Breast epithelium (tissue), 4 donors: ENCODE measurements at places on chromosomes 2 and 18. TPM values are rescaled to one million over a fixed set of nuclear protein-coding genes. Genes with fewer than 3 reads are reported as not detected.

DNA sequence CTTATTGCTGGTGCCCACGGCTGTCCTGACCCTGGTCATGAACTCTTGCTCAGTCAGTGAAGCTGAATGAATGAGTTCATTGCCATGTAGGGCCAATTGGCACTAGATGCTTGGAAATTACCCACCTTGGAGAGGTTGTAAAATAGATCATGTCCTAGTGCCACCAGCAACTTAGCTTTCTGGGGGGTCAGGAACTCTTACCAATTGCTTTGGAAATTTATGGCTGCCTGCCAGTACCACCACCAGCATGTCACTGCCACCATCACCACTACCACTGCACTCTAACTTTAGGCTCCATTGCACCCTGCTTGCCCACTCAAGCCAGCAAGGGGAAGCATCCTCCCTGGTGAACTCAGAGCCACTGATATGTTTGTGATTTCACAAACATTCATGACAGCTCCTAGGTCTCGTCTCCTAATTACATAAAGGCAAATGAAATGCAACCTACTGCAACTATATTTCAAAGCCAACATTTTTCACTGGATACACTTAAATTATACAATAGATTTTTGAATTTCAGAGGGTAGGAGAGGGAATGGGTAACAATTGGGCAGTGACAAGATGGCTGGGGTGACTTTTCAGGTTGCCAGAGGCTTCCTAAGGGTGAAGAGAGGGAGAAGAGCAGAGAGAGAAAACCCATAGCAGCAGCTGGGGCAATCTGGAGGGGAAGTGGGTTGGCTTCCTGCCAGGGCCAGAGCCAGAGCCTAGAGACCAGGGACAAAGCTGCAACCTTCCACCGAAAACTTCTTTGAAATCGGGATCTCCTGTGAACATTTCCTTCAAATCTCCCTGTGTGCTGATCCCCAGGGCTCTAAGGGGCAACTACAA is 3.5 kb upstream of the EMILIN1 start:
- no peak overlapping the region for H3K4me3 ChIP-seq
- no peaks in the 10 kb centered on the region for H3K36me3 ChIP-seq
- peaks cover 3% of the 10 kb centered on the region for H3K4me1 ChIP-seq

DNA sequence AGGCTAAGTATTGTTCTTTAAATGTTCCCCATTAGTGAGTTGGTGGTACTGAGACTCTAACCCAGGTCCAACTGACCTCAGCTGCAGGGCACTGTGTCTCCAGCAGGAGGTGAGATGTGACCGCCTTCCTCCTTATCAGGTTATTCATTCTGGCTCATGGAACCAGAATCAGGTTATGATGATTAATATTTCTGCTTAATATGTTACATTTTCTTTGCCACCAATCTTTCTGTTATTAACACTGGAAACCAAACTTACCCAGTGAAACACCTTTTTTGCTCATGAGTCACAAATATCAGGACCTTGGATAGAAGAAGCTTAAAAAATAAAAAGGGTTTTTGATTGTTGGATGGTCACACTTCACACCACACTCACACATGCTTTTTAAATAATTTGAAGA is 85.4 kb downstream of the DPP4 start:
- H3K27ac ChIP-seq = no peak overlapping the region
- H3K4me1 ChIP-seq = peaks cover 3% of the 10 kb centered on the region
- H3K4me3 ChIP-seq = no peak overlapping the region
- no peaks in the 10 kb centered on the region for H3K36me3 ChIP-seq
- DNase-seq = no peak

DNA sequence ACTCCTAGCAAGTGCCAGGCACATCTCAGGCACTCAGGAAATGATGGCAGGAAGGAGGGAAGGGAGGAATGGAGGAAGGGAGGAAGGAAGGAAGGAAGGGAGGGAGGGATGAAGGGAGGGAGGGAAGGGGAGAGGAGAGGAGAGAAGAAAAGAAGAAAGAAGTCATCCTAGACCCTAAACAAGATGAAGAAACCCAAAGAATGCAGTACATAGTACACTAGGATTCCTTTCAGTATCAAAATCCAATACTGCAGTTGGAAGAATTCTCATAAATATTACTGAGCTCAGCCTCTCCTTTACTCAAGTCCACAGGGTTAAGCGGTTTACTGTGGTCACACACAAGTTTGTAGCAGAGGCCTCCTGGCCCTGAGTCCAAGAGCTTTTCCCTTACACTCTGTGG is 155.7 kb upstream of the ETAA1 start:
- H3K4me3 ChIP-seq = no peak overlapping the region
- no peaks in the 10 kb centered on the region for H3K27me3 ChIP-seq
- H3K36me3 ChIP-seq = no peaks in the 10 kb centered on the region
- no peaks in the 10 kb centered on the region for H3K4me1 ChIP-seq
- H3K27ac ChIP-seq = no peak overlapping the region

RIT2 gene
- not detected for total RNA-seq

DNA sequence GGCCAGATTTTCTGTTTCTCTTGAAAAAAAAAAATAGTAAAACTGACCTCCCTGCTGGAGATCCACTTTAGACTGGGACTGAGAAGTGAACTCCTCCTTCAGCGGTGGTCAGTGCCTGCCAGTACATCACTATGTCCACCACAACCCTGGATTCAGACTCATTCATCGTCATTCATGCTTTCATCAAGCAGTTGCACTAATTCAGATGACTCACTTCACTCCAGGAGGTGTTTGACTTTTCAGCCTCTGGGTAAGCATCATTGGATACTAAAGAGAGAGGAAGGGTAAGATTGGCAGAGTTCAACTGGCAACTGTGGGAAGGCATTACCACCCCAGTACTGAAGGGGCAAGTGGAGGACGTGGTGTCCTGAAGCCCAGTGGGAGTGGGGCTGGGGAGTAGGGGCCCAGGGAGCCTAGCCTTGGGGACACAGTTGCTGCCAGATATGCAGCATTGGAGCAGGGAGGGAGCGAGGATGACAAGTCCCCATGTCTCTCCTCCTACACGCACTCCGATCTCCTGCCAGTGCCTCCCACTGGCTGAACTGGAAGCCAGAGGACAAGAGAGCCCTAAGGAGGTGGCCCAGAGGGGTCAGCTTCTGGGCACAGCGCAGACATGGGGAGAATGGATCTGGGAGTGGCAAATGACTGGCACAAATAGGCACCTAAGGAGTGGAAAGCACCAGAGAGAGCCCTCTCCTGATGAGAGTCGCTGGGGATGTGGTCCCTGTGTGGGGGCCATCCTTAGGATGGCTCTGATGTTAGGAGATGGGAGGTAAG is 111.1 kb downstream of the TGFA start:
- no peak overlapping the region for H3K4me3 ChIP-seq
- H3K27ac ChIP-seq = no peak overlapping the region
- no peak for DNase-seq
- H3K4me1 ChIP-seq = no peaks in the 10 kb centered on the region

RND3 gene
- total RNA-seq = 89.1 TPM

NEU2 gene
- total RNA-seq = not detected

DNA sequence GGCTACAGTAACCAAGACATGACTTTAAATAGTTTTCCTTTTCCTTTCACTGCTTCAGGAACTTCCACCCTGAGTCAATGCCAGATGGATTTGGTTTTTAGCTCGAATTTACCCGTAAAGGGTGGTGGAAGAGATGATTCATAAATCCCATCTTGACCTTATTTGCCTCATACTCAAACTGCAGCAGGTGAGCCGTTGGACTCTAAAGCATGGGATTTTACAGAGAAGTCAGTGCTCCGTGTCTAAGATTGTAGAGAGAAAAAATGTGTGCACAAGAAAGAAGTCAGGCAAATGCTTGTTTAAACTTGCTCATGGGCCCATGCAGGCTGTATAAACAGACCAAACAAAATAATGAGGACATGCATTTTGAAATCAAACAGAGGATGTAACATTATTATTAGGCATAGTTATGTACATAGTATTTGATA is 369.7 kb upstream of the TRIB2 start:
- no peaks in the 10 kb centered on the region for H3K27me3 ChIP-seq
- H3K4me3 ChIP-seq = no peak overlapping the region
- no peaks in the 10 kb centered on the region for H3K4me1 ChIP-seq
- DNase-seq = no peak

- H3K36me3 ChIP-seq = no peaks in the 10 kb centered on the region
- DNase-seq = no peak
- H3K4me3 ChIP-seq = no peak overlapping the region
- no peaks in the 10 kb centered on the region for H3K27me3 ChIP-seq
- H3K27ac ChIP-seq = no peak overlapping the region
Measured at GRCh38 chr2:67836866-67837265, 225.9 kb downstream of the C1D start.

DNA sequence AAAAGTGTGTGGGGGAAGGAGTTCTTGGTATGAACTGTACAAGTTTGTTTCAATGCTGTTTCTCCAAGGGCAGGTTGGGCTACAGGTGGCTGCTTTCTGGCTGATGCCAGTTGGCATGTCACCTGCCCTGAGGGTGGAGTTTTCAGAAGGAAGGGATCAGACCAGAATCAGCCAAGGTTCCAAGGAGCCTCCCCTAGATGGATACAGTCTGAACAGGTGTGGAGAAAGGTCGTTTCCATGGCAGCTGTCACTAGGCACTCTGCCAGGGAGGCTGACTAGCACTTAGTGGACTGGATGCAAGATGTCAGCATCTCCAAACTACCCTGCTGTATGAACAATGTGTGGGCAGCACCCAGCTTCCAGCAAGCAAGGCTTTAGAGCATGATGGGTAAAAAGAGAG is 444.4 kb upstream of the HNRNPA3 start:
- DNase-seq = no peak
- H3K27ac ChIP-seq = no peak overlapping the region
- no peaks in the 10 kb centered on the region for H3K36me3 ChIP-seq
- H3K4me3 ChIP-seq = no peak overlapping the region

DNA sequence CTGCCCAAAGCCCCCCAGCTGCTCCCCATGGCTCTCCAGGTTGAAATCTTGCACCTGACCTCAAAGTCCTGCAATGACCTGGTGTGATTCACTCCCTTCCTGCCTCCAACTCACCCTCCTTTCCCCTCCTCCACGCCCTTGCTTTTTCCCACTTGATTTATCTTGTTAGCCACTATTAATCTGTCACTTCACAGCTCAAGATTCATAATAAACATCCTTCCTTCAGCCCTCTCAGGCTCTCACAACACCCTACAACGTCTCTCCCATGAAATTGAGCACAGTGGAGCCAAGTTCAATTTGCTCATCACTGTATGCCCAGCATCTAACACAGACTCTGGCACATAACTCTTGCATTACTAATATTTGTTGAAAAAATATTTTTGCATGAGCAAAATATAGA is 85.6 kb upstream of the SLC35G4 start:
- no peak overlapping the region for H3K4me3 ChIP-seq
- H3K27ac ChIP-seq = no peak overlapping the region
- no peaks in the 10 kb centered on the region for H3K27me3 ChIP-seq
- no peaks in the 10 kb centered on the region for H3K36me3 ChIP-seq
- no peak for DNase-seq

GRCh38 chr2:15714609-15715008 is 122.9 kb downstream of the DDX1 start:
- no peaks in the 10 kb centered on the region for H3K27me3 ChIP-seq
- H3K36me3 ChIP-seq = no peaks in the 10 kb centered on the region
- no peak overlapping the region for H3K4me3 ChIP-seq
- DNase-seq = no peak
- H3K27ac ChIP-seq = no peak overlapping the region
- no peaks in the 10 kb centered on the region for H3K4me1 ChIP-seq

DNA sequence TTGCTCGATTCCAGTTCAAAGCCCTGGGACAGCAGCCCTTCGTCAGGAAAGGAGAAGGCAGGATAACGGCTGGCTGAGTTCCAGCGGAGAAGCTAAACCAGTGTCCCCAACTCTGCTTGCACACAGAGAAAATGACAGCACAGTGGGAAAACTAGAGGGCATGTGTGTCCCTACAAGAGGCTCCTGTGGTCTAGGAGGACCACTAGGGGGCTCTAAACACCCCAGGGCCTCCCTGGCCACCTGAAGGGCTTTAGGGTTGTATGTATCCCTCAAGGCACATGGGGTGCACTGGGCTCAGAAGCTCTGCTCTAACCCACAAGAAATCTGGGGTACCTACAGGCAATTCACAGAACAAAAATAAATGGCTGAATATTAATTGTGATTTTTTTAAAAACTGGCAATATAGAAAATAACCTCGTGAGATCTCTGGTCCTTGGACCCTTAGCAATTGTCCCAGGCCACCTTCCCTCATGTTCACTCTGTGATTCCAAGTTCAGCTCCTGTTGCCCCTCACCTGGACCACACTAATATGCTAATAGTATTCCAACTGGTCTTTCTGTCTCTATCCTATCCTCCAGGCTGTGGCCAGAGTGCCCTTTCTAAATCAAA is 17.5 kb downstream of the STAT1 start:
- H3K27me3 ChIP-seq = no peaks in the 10 kb centered on the region
- H3K36me3 ChIP-seq = peaks cover 3% of the 10 kb centered on the region
- H3K4me3 ChIP-seq = no peak overlapping the region
- H3K4me1 ChIP-seq = no peaks in the 10 kb centered on the region
- no peak overlapping the region for H3K27ac ChIP-seq

FSHR gene
- not detected for total RNA-seq
